Neural progenitor cell (in vitro differentiated cells): ENCODE measurements at places on chromosomes 1 and 21. TPM values are rescaled to one million over a fixed set of nuclear protein-coding genes. Genes with fewer than 3 reads are reported as not detected.

The KIF14 gene
- 39.0 and 60.2 TPM in 2 replicates for total RNA-seq

The OR2T11 gene
- total RNA-seq: not detected in 2 replicates

The C4BPA gene
- total RNA-seq: 0.06 TPM in 1 of 2 replicates, not detected in the other

The RNF186 gene
- not detected in 2 replicates for total RNA-seq

The GPR52 gene
- 0.84 TPM in 2 replicates for total RNA-seq

The NKAIN1 gene
- 14.5 and 24.0 TPM in 2 replicates for total RNA-seq

The PKLR gene
- 0.53 and 0.54 TPM in 2 replicates for total RNA-seq

- no peak for DNase-seq
These were observed 47.3 kb upstream of the GPR37L1 start for GRCh38 chr1:202075389-202075788.

GRCh38 chr1:1187938-1188337 is 14.3 kb downstream of the TTLL10 start:
- DNase-seq: no peak

- DNase-seq: peak; percentile 34
These were observed 286.1 kb downstream of the RPS6KC1 start for GRCh38 chr1:213337025-213337678.

- no peak for DNase-seq
These were observed 36.7 kb upstream of the SLC19A1 start for GRCh38 chr21:45578811-45579381.

DNA sequence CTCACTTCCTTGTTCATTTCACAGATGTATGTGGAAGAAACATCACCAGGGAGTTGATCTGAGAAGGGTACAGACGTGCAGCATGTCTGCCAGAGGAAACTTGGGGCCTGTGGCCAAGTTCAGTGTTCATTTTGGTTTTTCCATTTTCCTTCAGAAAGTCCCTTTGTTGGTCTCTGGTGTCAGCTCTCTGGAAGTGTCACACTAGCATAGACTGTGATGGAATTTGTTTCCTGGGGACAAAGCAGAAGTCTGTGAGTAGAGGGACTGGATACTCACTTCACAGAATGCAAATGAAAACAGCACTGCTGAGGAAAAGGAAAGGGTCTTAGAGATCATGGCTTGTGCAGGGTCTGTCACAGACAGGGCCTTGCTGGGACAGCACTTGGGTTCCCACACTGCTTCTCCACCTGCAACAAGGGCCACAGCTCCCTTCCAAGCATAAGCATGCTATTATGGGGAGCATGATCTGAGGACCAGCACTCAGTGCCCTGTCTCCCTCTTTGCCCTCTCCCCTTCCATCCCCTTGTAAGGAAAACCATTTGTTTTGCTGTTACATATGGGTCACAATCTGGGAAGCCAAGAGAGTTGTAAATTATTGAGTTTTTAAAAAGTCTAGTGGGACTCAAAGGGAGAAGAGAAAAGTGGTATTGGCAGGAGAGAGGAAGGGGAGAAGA is 31.4 kb upstream of the CD84 start:
- no peak for DNase-seq

- DNase-seq: no peak
These were observed 91.7 kb downstream of the OMA1 start for GRCh38 chr1:58454807-58455206.

GRCh38 chr1:2833454-2834145 is 32.1 kb upstream of the TTC34 start:
- no peak for DNase-seq

- DNase-seq: no peak
These were observed 81.5 kb upstream of the LRIF1 start for GRCh38 chr1:111045033-111045722.

- DNase-seq: no peak
These were observed 2.3 kb upstream of the TCP10L start for GRCh38 chr21:32587651-32588050.

- DNase-seq: no peak
These were observed 39.0 kb downstream of the SLC44A3 start for GRCh38 chr1:94859174-94859573.

DNA sequence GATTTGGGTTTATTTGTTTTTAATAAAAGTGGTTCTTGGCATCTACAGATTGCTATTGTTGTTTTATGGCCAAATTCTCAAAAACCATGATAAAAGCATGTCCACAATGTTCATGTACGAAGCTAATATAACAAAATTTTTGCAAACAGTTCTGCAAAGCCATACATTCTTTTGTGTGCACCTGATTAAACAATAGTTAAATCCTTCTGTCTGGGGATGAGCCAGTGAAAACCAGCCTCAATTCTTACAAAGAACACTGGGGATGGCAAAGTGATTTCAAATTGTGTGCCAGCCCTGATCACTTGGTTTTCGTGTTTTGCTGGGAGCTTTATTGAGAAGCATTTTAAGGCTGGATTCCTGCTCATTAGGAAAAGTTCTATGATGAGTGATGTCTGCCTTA is 149.1 kb upstream of the MAGI3 start:
- no peak for DNase-seq

GRCh38 chr1:247740721-247741120 is 2.3 kb downstream of the OR14K1 start:
- no peak for DNase-seq

DNA sequence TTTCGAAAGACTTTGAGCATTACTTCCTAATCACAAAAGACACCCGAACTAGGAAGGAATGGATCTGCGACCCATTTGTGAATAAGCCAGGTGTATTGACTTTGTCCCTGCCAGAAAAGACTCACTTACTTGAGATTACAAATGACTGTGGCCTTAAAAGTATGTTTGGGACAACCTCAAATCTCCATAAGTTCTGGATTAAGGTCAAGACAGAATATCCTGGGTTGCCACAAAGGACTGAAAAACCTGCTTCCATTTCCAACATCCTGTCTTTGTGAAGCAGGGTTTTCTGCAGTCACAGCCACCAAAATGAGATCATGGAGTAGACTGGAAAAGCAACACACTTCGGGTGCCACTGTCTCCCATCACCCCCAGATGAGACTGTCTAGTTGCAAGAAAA is 537.4 kb upstream of the ZRANB2 start:
- no peak for DNase-seq

- DNase-seq: no peak
These were observed 34.6 kb upstream of the AKT3 start for GRCh38 chr1:243884603-243885002.

GRCh38 chr1:63274979-63275378 is 47.4 kb upstream of the FOXD3 start:
- DNase-seq: no peak

DNA sequence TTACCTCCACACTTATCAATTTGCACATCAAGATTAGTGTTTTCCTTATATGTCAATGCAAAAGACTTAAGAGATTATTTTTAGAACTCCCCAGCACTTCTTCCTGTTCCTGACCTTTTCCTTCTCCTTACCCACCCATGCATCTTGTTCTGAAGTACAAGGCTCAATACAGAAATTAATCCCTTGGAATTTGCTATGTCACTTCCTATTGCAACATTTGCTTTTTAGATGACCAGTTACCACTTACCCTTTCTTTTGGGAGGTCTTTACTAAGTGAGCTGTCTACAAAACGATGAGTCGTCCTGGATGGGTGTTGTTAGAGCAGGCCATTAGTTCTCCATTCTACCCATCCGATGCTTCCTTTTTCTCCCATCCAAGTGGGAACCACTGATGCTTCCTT is 221.2 kb downstream of the FMN2 start:
- DNase-seq: no peak

- DNase-seq: no peak
These were observed 10.8 kb upstream of the IER5 start for GRCh38 chr1:181077576-181078242.

GRCh38 chr1:103075316-103076000 is 32.9 kb downstream of the COL11A1 start:
- no peak for DNase-seq

- no peak for DNase-seq
These were observed 75.5 kb upstream of the DYNLT5 start for GRCh38 chr1:66676613-66677298.

DNA sequence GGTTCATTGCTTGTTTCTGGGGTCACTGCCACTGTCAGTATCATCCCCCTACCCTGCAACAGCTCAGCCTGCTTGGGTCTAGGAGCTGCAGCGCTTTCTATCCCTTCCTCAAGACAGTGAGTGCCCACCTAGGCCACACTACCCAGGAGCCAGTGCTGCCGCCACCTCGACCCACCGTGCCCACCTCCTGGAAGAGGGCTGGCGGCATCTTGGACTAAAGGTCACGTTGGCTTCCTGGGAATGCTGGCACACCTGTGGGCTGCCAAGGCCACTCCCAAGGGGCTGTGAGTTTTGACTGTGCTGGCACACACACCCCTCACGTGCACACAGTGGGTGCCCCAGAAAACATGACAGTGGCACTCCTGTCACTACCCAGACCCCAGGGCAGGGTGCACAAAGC is 22.1 kb downstream of the CRYAA start:
- DNase-seq: no peak

DNA sequence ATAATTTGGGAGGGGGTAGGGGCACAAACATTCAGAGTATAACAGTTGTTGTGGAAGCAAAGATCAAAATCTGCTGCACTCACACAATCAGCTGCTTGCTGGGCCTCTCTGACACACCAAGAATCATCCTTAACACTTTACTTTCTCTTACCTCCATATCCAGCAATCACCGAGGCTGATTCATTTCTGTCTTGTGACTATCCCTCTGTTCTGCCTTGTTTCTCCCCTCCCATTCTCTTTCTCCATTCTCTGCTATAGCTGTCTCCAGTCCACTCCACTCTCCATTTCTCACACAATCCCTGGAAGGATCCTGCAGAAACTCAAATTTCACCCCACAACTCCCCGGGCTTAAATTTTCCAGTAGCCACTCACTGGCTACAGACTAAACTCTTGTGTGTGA is 91.8 kb upstream of the NGF start:
- DNase-seq: no peak

DNA sequence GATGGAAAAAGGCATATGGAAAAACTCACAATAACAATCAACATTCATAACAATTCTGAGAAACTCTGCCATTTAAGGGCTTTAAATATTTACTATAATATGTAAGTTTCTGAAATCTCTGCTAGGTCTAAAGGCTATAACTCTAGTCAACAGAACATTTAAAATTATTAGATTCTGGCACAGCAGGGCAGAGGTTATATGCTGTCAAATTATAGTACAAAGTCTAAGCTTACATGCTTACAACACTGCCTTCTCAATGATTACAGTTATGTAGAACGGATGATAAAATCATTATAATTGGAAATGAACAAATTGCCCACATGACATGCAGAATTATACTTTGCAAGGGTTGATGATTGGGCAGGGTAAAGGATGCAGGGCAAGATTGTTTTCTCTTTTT is 97.7 kb downstream of the PIGK start:
- DNase-seq: no peak

DNA sequence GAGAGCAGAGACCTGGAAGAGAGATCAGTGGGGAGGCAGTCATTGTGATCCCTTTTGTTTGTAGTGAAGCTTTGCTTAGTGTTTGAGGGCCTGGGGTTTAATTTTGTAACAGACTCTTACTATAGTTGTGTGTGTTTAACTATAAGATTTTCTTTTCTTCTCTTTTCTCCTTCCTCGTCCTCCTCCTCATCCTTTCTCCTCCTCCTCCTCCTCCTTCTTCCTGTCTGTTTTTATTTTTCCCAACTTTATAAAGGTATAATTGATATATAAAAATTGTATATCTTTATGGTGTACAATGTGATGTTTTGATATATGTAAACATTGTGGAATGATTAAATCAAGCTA is 71.2 kb upstream of the MACF1 start:
- no peak for DNase-seq

- DNase-seq: no peak
These were observed 385.1 kb upstream of the USP24 start for GRCh38 chr1:55600242-55600641.

- peak; percentile 92 for DNase-seq
These were observed at the start of gene DHRS3 for GRCh38 chr1:12617901-12618660. DHRS3 (minus strand) TSS chr1:12618210; CDS start chr1:12617348, 862 bp downstream.

- DNase-seq: no peak
These were observed 14.2 kb upstream of the EFNA1 start for GRCh38 chr1:155113450-155113980.

GRCh38 chr1:10639011-10639774 is 157.3 kb downstream of the CASZ1 start:
- peak; percentile 73 for DNase-seq

DNA sequence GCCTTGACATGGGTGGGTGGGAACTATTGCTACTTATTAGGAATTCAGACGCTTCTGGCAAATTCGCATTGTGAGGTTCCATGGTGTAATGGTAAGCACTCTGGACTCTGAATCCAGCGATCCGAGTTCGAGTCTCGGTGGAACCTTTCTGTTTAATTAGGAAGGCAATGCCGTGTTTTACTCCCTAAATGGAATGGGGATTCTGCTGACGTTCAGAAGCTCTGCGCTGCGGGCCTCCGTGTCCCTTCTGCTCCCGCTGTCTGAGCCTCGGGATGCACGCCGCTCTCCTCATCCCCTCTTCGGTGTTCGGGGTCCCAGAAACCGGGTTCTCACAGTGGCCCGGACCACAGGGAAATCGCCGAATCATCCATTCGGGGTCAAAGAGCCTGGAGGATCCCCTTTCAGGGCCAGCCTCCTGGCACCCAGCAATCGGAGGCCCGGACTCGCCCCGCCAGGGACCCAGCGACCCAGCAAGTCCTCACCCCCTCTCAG is 280.3 kb downstream of the FAM72C start:
- DNase-seq: no peak

GRCh38 chr1:93874025-93874651 is 4.9 kb downstream of the DNTTIP2 start:
- peak; percentile 56 for DNase-seq

GRCh38 chr1:46187106-46187869 is 10.9 kb downstream of the POMGNT1 start:
- DNase-seq: no peak

DNA sequence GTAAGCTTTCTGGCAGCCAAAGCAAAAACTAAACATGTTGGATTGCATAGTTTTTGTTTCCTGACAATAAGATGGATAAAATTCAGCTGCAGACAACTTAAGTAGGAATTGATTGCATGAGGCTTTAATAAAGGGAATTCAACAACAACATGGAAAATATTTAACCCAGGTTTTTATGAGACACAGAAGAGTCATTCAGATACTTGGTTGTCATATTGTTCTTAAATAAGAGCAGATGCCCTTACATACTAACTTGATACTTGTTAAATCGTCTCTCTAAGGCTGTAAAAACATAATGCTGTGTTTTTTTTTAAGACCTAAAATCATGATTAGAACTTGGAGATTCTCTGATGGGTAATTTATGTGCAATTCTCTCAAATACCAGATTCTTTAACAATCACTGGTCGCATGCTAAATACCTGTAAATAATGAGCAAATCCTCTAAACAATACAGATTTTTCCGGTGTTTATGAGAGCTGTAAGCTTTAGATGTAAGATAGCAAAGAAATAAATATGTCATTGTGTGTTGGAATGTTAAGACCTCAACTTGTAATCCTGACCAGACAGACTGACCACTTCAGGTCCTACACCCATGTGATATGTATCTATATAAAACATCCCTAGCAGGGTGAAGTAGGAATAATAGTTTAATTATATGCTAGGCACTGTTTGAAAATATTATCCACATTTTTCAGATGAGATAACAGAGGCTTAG is 37.8 kb upstream of the CD34 start:
- no peak for DNase-seq
